ENCODE measurements at places on chromosomes 16 and 17.

DNA sequence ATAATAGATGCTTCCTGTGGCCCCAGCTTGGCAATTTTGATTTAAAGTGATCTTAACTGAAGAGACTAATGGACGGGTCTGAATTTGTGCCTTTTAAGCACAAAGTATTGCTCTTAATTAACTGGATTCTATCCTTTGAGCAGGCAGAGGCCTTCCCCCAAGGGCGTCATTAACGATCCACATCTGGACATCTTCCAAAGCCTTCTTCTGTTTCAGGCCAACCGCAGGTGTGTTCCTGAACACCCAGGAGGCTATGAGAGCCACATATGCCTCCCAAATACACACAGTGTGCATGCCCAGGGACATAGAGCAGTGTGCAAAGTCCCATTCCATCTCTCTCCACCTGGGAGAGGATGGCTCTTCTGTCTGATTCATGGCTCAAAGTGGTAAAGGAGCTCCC is 42.3 kb downstream of the MAPT start:
- DNase-seq: no peak

DNA sequence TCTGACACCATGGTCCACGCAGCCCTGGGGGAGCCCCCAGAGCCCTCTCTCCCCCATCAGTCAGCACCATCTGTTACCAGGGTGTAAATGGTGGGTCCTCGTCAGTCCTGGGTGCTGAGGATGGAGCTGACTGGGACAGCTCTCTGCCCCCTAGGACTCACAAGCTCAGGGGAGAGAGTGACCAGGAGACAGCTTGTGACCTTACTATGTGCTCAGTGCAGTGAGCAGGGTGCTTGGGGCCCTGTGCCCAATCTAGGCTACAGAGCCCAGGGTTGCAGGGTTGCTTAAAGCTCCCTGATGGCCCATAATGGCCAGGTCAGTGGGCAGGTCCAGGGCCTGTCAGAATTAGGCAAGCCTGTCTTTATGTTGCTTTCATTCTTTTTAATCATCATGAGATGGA is 11.3 kb downstream of the MMP2 start:
- no peak for DNase-seq

- DNase-seq: no peak
Observed at GRCh38 chr16:83010776-83011720, 384.3 kb downstream of the CDH13 start.

DNA sequence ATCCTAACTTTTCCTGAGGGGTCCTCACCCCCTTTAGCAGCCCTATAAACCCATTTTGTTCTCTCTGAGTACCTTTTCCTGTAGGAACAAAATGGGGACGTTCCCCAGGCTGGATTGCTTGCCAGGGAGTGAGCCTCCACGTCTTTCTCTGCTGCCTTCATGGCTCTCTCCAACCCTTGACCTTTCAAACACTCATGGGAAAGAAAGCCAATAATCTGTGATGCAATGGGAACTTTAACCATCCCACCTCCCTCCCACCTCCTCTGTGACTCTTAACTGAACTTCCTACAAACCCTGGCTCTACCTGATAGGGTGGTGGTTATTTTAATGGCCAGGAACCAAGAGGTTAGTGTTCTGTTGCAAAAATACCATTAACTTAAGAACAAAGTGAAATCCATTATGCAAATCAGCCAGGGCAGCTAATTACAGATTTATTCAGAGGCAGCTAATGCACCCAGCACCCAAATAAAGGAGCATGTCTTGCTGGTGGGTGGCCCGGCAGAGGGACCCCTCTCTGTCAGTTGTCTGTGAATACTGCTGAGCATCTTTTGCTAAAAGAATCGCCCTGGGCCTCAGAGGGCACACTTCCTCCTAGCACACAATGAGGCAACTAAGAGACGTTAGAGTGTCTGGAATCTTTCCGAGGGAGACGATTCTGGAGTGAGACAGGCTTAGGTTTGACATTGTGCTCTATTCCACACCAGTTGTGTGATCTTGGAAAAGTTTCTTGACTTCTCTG is 3.0 kb downstream of the PIPOX start:
- no peak for DNase-seq

Measured in stimulated activated CD8-positive, alpha-beta memory T cell treated with anti-CD3 and anti-CD28 coated beads, Interleukin-15, amount 100 ng/mL, for 1 hour (primary cell).